ENCODE measurements at places on chromosomes 13 and 19. TPM values are rescaled to one million over a fixed set of nuclear protein-coding genes. Genes with fewer than 3 reads are reported as not detected.

- H3K4me3 ChIP-seq: no peak overlapping the region
- H3K27ac ChIP-seq: no peak overlapping the region
- no peak for DNase-seq
- H3K4me1 ChIP-seq: no peaks in the 10 kb centered on the region
- H3K27me3 ChIP-seq: no peaks in the 10 kb centered on the region
These were observed 1135.3 kb downstream of the SLITRK5 start for GRCh38 chr13:88806438-88806837.

DNA sequence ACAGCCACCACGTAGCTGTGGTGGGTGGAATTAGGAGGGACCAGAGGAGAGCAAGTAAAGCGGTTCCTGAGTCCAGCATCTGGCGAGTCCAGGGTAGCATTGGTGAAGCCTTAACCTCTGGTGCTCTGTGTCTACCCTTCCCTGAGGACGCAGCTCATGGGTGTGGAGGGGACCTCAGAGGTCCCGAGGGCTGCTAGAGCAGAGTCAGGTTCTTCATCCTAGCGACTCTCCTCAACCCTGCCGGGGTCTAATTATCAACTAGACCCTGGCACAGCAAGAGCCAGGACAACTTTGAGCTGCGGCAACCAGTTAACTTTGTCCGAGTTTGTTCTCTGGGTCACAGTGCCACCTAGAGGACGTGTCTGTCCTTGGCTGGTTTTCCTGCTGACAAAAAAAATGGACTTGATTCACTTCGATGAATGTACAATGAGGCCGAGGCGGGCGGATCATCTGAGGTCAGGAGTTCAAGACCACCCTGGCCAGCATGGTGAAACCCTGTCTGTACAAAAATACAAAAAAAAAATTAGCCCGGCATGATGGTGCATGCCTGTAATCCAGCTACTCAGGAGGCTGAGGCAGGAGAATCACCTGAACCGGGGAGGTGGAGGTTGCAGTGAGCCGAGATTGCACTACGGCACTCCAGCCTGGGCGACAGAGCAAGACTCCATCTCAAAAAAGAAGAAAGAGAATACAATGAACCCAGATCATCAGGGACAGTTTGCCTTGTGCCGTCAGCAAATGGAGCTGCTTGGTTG is 25.0 kb downstream of the TSSK6 start:
- peak overlapping the region; percentile 95 for H3K27ac ChIP-seq
- peaks cover 8% of the 10 kb centered on the region for H3K36me3 ChIP-seq
- peak; percentile 69 for DNase-seq
- H3K4me1 ChIP-seq: peaks cover 46% of the 10 kb centered on the region

- no peak for DNase-seq
- H3K4me3 ChIP-seq: no peak overlapping the region
These were observed 2.8 kb downstream of the TINCR start for GRCh38 chr19:5564930-5565329.

DNA sequence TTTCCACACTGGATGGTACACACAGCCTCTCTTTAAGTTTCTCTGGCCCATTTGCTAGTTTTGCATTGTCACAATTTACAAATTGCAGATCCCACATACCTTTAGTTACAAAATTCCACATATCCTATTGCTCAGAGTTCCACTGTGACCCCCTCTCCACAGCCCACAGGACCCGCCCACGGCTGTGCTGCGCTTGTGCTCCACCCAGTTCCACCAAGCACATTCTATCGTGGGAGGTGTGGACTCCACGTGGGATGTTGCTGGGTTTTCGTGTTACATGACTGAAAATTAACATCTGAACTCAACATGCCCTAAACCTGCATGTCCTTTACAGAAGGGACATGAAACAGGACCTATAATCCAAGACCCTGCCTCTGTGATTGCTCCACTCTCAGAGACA is 423.0 kb downstream of the IRS2 start:
- H3K27me3 ChIP-seq: no peaks in the 10 kb centered on the region
- H3K4me3 ChIP-seq: no peak overlapping the region
- DNase-seq: no peak

DNA sequence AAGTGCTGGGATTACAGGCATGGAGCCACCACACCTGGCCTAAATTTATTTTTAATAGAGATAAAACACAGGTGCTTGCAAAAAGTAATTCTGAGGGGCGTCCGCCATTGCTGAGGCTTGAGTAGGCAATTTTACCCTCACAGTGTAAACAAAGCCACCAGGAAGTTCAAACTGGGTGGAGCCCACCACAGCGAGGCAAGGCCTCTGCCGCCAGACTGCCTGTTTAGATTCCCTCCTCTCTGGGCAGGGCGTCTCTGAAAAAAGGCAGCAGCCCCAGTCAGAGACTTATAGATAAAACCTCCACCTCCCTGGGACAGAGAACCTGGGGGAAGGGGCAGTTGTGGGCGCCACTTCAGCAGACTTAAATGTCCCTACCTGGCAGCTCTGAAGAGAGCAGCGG is 50.7 kb downstream of the B3GLCT start:
- no peak overlapping the region for H3K27ac ChIP-seq
- H3K4me1 ChIP-seq: no peaks in the 10 kb centered on the region
- no peak overlapping the region for H3K4me3 ChIP-seq

DNA sequence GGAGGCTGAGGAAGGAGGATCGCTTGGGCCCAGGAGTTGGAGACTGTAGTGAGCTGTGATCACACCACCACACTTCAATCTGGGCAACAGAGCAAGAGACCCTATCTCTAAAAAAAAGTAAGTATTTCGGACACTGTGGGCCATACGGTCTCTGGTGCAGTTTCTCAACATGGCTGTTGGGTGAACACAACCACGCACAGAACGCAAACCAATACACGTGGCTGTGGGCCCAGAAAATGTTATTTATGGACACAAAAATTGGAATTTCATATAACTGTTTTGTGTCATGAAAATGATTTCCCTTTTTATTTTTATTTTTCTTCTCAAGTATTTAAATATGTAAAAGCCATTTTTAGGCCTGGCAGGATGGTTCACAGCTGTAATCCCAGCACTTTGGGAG is 19.5 kb downstream of the LDLR start:
- no peak overlapping the region for H3K4me3 ChIP-seq
- H3K4me1 ChIP-seq: no peaks in the 10 kb centered on the region
- peaks cover 39% of the 10 kb centered on the region for H3K36me3 ChIP-seq
- no peak overlapping the region for H3K27ac ChIP-seq
- no peaks in the 10 kb centered on the region for H3K27me3 ChIP-seq
- DNase-seq: no peak

- peaks cover 11% of the 10 kb centered on the region for H3K36me3 ChIP-seq
- peak; percentile 46 for DNase-seq
These were observed 3.4 kb downstream of the PBX4 start for GRCh38 chr19:19615086-19615485.

- peaks cover 3% of the 10 kb centered on the region for H3K27me3 ChIP-seq
- no peak overlapping the region for H3K27ac ChIP-seq
- H3K36me3 ChIP-seq: no peaks in the 10 kb centered on the region
- H3K4me1 ChIP-seq: no peaks in the 10 kb centered on the region
These were observed 169.2 kb downstream of the URI1 start for GRCh38 chr19:30111021-30111855.

- no peak overlapping the region for H3K27ac ChIP-seq
- peaks cover 6% of the 10 kb centered on the region for H3K27me3 ChIP-seq
- peaks cover 13% of the 10 kb centered on the region for H3K4me1 ChIP-seq
- H3K4me3 ChIP-seq: no peak overlapping the region
These were observed 2.8 kb downstream of the EVI5L start for GRCh38 chr19:7832781-7833180.

The PODNL1 gene
- total RNA-seq: not detected

The ZNF253 gene
- total RNA-seq: 13.8 TPM

The EFNA2 gene
- not detected for total RNA-seq

The TBC1D17 gene
- total RNA-seq: 22.6 TPM
